ENCODE measurements at places on chromosomes 3 and 15.

DNA sequence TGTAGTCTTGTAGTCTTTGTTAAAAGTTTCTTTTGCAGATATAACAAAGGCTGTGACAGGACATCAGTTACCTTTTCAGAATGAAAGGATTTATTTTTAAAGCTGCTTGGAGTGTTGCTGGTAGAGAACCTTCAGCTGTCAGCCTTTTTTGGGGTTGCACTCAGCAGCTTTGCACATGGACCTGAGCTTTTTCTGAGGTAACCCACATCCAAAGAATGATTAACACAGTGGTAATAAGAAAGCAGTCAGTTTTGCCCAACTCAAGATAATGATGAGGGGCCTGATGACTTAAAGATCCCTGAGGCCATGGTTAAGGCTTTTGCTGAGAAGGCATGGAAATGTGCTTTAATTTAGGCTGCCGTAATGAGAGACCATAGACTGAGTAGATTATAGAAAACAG, 1042.7 kb downstream of the PLOD2 start:
- DNase-seq: no peak

DNA sequence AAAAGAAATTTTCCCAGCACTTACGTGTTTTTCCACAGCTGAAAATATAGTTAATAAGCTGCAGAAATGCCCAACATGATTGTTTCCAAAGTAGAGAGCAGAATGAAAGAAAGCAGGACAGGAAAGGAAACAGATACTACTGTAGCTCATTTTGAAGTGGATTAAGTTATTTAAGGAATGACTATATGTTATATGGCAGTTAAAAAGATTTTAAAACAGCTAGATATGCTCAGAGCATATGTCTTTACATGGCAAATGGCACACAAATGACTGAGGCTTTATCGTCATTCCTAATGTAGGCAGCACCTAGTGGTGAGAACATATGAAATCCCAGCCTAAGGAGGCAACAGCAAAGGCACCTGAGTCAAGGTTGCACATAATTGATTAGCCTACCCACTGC, 106.6 kb upstream of the SEMA6D start:
- no peak for DNase-seq

DNA sequence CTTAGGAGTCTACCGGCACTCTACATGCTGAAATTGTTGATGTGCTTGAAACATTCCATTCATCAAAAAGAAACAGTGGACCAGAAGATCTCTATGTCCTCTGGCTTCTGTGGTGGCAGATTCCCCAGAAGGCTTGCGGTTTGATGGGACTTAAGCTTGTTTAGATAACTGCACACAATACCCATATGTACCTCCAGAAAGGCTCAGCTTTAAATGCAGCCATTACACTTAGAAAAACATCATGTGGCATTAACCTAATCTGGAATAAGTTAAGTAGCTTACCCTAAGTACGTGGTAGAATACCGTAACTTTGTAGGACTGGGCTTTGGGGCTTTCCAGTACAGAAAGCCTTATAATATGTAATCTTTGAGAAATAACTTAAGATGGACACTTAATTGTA, 187.3 kb downstream of the RBMS3 start:
- DNase-seq: no peak

GRCh38 chr3:74535281-74535680, 79.2 kb downstream of the CNTN3 start:
- DNase-seq: no peak

DNA sequence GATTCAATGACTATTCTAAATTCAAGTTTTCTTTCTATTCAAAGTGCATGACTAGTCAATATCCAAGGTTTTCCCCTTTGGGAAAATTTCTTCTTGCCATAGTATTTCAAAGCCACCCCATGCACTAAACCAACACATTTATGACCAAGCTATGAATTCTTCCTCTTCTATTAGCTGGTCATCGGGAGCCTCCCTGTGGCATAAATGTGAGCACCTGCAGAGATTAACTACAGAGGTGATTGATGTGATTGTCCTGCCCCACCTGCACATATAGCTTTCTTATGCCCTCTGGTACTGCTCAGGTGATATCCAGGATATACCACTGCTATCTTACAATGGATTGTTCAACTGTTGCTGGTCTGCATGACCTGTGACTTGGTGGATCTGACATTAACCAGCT, 694.9 kb downstream of the ZBBX start:
- DNase-seq: no peak

DNA sequence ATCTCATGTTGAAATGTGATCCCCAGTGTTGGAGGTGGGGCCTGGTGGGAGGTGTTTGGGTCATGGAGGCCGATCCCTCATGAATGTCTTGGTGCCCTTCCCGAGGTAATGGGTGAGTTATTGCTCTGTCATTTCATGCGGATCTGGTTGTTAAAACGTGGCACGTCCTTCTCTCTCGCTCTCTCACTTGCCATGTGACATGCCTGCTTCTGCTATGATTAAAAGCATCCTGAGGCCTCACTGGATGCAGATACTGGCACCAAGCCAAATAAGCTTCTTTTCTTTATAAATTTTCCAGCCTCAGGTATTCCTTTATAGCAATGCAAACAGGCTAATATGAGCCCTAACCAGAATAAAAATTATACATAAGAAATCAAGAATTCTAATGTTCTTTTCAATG, 31.7 kb upstream of the HACD2 start:
- no peak for DNase-seq

DNA sequence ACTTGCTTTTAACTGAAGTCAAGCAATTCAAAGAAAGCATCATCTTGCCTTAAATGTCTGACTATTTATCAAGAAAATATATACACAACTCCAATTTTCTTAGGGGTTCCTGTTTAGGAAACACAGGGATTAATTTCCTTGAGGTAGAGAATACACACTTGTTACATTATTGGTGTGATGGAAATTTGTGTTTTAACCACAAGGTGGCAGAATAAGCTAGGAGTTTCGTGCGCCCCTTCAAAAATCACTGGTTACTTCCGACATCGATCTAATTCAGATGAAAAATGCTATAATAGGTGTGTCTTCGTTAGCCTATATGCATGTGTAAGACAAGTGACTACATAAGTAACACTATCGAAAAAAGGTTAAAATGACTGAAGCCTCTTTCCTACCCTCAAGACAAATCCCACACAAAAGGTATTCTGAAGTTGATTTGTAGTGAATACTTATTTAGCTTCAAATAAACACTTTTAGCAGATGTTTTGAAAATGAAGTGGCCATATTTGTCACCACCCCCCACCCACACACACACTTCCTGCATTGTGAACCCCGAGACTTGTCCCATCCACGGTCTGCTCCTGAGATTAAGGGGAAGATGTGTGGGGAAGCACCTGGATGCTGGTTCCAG, 246.5 kb downstream of the ROBO1 start:
- no peak for DNase-seq

DNA sequence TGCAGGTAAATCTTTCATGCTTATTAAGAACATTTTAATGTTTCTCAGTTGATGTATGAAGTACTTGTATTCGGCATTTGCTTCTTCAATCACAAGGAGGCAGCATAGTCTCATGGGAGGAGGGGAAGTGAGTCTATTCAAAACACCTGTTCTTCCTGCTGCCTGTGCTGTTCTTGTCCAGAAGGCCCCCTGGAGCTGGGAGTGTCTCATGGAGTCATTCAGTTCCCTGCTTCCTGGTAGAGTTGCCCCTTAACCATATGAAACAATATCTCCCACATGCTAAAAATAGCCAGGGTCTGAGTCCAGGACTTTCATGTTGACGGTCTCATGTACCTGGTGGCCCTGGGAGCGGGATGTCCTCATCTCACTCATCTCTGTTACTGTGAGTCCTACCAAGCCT, 15.5 kb upstream of the PPP1R2 start:
- DNase-seq: no peak

DNA sequence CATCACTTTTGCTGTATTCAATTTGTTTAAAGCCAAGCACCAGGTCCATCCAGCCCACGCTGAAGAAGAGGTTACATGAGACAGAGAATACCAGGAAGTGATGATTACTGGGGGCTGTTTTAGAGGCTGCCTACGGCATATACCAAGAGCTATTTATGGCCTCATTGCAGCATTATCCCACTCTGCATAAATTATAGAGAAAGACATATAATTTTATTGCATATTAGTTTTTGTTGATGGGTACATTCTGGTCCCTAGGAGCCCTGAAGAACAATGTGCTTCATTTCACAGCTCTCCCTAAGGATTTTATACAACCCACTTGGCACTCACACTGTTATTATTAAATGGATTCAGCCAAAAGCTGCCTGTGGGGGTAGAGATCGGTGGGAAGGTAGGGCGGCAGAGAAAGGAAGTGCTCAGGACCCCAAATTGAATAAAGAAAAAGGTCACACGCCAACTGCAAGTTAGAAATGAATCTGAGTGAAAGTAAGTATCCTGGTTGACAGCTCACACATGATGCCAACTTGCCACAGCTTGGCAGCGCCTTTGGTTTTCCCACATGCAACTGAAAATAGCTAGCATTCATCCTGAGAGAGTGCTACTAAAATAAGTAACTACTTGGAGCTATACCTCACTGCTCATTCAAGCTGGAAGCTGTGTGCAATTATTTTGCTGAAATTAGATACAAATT, 73.7 kb downstream of the CCNL1 start:
- DNase-seq: no peak

DNA sequence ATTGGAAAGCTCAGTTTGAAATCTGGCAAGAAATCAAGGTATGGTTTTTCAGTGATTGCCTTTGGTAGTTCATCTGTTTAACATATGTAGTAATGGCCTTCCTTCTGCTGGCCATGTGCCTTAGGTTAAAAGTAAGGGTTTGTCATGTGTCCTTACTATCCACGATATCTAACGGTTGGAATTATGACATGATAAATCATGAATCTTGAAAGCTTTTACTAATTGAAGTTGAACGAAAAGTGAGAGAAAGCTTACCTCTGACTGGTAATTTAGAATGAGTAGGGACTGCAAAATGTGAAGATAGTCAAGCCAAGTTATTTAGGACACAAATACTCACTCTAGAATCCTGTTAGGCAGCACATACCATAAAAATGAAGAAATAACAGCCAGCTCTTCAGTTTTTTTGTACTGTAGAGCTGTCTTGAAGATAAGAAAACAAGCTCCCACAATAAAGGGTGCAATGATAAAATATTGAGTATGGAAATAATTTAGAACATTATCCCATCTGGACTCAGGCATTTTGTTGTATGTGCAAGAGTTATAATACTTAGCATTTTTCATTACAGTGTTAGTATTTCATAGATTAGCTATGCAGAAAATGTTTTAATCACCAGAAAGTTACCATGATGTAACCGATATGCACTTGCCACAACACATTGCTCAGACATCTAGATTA, 303.4 kb downstream of the ZNF385D start:
- no peak for DNase-seq

GRCh38 chr15:32879980-32880379, 162.2 kb downstream of the GREM1 start:
- no peak for DNase-seq

DNA sequence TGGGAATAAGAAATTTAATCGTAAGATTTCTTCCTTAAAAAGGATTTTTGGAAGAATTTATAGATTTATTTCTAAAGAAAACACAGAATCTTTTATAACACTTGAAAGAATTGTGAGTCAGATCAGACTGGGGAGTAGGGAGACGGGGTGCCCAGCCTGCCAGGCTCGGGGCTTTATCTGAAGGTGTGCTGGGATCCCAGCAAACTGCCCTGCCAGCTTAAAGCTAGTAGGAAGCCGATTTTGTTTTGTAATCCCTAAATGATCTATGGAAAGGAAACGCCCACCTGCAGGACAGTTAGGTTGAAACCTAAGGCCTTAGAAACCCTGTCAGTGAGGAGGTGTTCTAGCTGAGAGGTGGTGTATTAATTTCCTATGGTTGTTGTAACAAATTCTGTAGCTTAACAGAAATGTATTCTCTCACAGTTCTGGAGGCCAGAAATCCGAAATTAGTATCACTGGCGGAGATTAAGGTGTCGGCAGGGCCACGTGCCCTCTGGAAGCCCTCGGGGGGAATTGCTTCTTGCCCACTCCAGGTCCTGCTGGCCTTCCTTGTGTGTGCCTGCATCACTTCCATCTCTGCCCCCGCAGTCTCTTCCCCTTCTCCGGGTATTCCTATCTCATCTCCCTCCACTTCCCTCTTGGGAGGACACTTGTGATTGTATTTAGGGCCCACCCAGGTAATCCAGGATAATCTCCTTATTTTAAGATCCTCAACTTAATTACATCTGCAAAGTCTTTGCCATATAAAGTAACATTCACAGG, 19.3 kb upstream of the RAB6B start:
- no peak for DNase-seq

GRCh38 chr3:111548092-111548491, 6.1 kb downstream of the CD96 start:
- DNase-seq: no peak

DNA sequence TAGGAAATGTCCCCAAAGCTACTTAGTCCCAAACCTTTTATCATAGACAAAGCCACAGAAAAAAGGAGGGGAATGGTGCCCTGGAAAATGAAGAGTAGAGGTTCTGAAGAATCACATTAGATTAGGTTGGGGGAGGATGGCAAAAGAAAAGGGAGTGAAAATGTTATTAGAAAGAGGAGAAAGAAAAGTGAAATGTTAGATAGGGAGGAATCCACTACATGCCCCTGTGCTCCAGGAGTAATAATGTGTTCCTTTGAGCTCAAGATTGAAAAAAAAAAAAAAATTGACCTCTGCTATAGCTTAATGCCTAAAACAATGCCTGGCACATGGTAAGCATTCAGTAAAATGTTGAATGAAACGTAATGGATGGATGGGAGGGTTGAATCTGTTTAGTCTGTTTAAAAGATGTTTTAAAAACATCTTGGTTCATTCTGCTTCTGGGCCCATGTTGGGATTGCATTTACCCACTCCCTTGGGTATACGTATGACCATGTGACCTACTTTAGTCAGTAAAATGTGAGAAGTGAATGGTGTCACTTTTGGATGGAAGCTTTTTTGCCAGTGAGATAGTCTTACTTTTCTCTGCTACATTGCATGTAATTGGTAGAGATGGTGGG, 19.0 kb downstream of the MAPK6 start:
- no peak for DNase-seq

DNA sequence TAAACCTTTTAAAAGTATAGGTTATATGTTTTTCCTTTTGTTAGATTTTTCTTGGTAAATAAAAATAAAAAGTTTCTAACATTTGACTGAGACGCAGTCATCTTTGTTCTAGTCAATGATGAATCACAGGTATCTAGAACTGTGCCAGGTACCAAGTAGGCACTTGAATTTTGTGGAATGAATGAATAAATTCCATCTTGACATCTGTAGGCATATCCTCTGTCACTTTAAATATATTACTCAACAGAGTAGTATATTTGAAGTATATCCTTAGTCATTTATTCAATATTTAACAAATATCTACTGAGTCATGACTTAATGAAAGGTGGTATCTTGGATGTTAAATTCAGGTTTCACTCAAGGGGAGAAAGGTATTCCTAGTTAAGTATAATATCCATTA, 828.4 kb downstream of the TUSC7 start:
- no peak for DNase-seq

All from GM12892 (cell line).